NCI-H510A treated with DMSO at 0.1 percent for 48 hours (cell line): ENCODE measurements at places on chromosomes 5 and 9.

DNA sequence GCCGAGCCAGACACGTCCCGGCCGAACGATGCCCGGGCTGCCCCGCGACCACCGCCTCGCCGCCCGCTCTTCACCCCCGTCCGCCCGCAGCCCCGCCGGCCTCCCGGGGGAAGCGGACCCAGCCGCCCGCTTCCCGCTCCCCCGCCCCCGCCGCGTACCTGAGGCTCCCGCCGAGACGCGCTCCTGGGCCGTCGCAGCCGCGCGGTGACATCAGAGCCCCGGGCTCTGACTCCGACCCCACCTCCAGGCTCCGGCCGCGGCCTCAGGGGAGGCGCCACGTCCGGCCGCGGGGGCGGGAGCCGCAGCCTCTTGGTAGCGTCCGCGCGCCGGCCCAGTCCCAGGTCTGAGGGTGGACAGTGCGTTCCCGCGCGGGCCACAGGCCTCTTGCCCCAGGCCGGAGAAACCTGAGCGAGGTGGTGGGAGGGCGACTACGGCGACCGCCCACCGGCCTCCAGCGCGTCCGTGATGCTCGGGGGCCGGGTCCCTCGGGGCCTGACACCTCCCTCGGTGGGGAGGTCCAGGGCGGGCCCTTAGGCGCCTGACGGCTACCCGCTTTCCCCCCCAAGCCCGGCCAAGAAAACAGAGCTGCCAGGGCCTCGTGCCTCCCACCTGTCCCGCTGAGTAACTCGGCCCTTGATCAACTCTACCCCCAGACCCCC is at the start of gene SHROOM1:
TSS of gene SHROOM1 (minus strand) at position 212 of the 659 bp plus-strand sequence. CDS start 4,507 bp downstream, outside the sequence.
- peak; percentile 32 for DNase-seq

DNA sequence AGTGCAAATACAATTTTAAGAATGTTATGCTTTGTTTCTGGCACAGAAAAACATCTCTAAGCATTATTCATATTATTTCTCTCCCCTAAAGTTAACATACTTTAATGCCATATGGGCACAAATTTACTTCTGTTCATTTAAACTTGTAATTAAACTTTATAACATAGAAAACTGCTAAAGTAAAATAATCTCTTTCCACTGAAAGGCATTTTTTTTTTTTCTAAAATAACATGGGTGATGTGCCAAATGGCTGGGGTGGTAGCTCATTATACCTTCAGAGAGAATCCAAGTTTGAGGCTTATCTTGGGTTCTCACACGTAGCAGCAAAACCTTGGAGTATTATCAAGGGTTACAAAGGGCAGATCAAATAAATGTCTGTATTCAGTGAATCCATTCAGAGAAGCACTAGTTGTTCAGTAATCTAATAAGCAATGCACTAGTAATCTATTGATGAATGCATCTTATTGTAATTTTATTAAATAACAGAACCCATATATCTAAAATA is 257.6 kb upstream of the POU5F2 start:
- no peak for DNase-seq

DNA sequence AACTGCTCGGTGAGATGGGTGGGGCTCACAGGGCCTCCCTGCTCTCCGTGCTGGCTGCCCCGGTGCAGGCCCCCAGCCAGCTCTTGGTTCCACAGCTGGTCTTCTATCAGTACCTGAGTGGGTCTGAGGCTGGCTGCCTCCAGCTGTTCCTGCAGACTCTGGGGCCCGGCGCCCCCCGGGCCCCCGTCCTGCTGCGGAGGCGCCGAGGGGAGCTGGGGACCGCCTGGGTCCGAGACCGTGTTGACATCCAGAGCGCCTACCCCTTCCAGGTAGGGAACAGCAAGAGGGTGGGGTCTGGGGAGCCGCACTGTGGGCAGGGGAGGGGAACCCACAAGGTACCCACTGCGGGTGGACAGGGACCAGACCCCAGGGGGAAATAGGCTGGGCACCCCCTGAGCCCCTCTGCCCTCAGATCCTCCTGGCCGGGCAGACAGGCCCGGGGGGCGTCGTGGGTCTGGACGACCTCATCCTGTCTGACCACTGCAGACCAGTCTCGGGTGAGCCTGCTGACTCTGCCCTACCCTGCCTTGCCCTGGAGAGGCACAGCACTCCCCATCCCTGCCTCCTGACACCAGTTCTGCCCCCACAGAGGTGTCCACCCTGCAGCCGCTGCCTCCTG is 2.8 kb downstream of the MAMDC4 start:
- no peak for DNase-seq

DNA sequence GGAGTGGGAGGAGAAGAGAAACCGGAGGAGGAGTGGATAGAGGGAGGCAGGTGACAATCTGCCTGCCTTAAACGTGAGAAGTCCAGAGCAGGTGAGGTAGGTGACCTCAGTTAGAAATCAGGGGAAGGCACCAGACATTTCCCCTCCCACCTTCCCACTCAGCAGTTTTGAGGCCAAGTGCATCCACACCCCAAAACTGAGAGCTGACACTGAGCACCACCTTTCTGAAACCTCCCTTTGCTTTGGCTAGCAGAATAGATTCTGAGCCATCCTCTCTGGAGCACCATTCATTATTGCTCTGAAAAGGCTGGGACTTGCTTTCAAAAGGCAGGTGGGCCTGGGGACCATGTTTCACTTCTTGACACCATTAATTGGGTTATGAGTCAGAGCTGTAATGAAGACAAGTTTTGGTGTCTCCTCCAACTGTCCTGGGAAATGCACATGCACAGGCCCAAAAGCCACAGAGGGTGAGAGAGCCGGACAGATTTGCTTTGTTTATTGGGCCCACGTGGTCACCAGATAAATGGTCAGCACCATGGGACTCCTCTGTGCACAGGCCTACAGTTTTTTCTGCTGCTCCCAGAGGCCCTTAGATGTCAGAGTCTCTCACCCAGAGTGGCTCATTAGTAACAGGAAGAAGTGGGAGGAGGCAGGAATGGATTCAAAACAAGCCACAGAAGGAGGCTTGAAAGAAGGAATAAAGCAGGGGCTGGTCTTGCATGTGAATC is 314.7 kb downstream of the TLE1 start:
- DNase-seq: no peak

- no peak for DNase-seq
Measured at GRCh38 chr5:81232464-81233079, 550 bp upstream of the CKMT2 start.

- no peak for DNase-seq
Measured at GRCh38 chr9:109653470-109653869, 126.5 kb upstream of the PALM2AKAP2 start.

DNA sequence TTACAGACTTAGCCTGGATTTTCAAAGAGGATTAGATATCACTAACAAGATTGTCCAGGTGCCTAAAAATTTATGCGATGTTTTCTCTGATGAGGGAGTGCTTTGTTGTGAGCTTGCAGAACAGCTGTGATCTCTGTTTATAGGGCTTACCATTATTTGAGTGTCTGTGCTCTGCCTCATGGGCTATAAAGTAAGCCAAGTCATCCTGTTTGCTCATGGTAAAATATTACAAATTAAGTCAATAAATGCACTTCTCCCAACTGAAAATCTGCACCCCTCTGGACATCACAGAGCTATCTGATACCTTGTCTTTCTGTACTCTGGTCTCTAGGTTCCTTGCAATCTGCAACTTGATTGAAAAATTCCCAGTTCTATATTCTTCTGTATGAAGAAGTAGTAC is 293.4 kb upstream of the ACTBL2 start:
- DNase-seq: no peak

DNA sequence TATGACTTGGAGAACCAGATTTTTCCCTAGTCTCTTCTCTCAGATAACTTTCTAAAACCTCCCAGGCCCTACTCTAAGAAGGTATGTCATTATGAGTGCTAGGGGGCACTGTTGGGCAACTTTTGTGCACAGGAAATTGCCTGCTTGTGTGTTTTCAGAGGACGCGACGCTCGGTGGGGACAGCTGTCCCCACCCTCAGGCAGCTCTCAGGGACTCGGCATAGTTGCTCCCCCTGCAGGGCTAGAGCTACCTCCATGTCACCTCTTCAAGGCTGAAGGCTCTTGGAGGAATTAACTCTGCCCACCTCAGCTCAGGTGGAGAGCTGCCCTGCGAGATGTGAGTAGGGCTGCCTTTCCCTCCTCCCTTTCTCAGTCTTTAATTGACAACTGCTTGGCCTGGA is 10.2 kb upstream of the TIFAB start:
- DNase-seq: peak; percentile 56

- DNase-seq: no peak
Measured at GRCh38 chr5:115600766-115601165, 1.5 kb downstream of the TICAM2 start.

DNA sequence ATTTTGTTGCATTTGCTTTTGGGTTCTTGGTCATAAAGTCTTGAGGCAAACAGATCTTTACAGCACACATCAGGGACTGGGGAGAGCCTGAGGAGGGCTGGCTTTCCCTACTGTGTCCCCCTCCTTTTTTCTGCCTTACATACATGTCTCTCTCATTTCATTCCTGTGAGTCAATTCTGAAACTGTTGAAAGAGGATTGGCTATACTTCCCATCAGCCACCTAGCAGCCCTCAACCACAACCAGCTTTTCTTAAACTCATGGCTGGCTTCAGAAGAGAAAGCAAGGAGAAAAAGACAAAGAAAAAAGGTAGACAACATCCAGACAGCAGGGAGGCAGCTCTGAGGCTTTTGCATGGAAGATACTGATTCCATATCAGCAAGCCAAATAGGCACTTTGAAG is 374.8 kb upstream of the KIF2A start:
- DNase-seq: no peak

DNA sequence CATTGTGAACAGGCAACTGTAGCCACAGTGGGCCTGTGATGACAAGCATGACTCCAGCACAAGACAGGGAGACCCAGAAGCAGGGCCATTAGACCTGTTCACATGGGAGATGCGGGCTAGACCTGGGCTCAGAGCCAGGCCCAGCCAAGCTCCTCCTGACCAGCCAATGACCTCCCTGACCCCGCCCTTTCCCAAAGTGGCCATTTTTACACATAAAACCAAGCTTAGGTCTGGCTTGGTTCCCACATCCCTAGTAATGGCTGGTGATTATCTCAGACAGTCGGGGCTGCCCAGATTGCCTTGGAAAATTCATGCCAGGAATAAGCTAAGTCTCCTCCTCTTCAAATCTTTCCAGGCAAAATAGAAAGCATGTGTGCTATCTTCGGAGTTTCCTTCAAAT is 94.1 kb downstream of the FRMD3 start:
- no peak for DNase-seq

- peak; percentile 24 for DNase-seq
Measured at GRCh38 chr9:92723299-92723625, 41.4 kb downstream of the BICD2 start.

DNA sequence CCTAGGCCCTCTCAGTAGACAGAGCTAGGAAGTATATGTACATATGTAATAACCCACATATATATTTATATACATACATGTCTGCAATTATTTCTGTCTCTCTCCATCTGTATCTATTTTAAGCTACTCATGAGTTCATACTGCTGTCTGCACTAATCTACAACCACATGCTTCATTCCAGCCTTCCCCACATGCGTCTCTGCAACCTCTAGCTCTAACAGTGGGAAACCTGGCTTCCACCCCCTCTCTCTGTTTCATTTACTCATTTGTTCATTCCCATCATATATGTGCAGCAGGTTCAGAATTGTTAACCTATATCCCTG is 23.3 kb downstream of the DCANP1 start:
- DNase-seq: no peak

GRCh38 chr9:89455356-89455824 is 42.5 kb downstream of the SEMA4D start:
- no peak for DNase-seq

- DNase-seq: peak; percentile 36
Measured at GRCh38 chr5:95392593-95393182, 1.5 kb downstream of the FAM81B start.

GRCh38 chr9:71680189-71680980 is 87.9 kb downstream of the CEMIP2 start:
- no peak for DNase-seq

- DNase-seq: no peak
Measured at GRCh38 chr9:34145165-34145564, 18.7 kb upstream of the DCAF12 start.

- DNase-seq: peak; percentile 92
Measured at GRCh38 chr5:30100929-30101328, 1092.6 kb upstream of the CDH6 start.
